Osteocyte (in vitro differentiated cells): ENCODE measurements at places on chromosomes 5 and 9.

DNA sequence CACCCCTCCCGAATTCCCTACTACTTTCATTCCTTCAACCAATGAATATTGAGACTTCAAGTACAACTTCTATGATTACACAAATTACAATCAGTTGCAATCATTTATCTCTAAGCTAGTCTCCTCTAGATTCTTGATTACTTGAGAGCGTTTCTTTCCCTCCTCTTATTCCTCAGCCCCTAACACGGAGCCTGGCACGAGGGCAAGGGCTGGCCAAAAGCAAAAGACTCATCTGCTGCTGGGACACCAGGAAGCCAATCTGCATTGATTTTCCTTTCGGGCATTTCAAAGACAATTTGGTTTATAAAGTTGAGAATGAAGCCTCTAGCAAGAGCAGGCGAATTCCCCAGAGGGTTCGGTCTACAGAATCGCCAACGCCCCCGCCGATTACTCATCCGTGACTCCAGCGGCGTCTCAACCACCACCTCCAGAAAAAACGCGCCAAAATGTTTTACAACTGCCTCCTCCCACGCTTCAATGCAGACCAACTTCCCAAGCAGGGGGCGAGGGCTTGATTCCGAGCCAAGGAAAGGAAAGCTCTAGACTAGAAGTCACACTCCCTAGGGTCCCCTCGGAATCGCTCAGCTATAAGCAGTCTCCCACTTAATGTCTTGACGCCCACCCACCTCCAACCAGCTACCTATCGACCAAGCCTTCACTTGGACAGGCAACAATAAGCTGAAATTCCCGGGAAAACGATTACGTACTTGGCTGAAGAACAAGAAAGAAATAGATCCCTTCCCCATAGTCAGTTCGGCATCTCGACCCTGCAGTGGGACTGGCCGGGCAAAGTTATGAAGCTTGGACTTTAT lies 1.5 kb downstream of the PCSK1 start:
- H3K36me3 ChIP-seq = no peaks in the 10 kb centered on the region
- no peak overlapping the region for H3K4me3 ChIP-seq
- no peak for DNase-seq

DNA sequence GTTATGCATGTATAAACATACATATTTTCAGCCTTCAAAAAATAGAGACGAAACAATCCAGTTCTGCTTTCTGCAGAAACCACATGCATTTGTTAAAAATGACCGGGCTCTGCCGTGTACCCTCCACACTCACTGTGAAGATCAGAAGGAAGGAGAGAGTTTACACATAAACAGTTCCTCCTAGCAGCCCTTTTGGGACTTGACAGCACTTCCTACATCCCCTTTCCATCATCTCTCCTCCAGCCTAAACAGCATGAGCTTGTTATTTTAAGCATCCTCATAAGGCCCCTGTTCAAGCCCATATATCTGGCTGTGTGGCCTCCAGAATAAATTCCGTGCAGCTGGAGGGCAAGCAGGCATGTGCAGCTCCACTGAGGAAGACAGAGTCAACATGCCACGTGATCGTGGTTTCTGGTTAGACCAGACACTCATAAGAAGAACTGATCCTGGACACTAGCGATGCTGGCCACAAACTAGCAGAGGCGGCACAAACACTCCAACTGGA lies 42.2 kb downstream of the NIPAL4 start:
- H3K27me3 ChIP-seq = no peaks in the 10 kb centered on the region
- no peak overlapping the region for H3K4me3 ChIP-seq
- H3K36me3 ChIP-seq = peaks cover 53% of the 10 kb centered on the region

- DNase-seq = no peak
- peaks cover 13% of the 10 kb centered on the region for H3K27me3 ChIP-seq
- H3K4me1 ChIP-seq = peaks cover 11% of the 10 kb centered on the region
Measured at GRCh38 chr9:130672466-130672865, 8.1 kb downstream of the PRDM12 start.

- peaks cover 49% of the 10 kb centered on the region for H3K36me3 ChIP-seq
- no peak overlapping the region for H3K4me3 ChIP-seq
- DNase-seq = no peak
- H3K27me3 ChIP-seq = no peaks in the 10 kb centered on the region
- peak overlapping the region; percentile 41 for H3K27ac ChIP-seq
Measured at GRCh38 chr9:132348676-132349075, 6.1 kb downstream of the SETX start.

DNA sequence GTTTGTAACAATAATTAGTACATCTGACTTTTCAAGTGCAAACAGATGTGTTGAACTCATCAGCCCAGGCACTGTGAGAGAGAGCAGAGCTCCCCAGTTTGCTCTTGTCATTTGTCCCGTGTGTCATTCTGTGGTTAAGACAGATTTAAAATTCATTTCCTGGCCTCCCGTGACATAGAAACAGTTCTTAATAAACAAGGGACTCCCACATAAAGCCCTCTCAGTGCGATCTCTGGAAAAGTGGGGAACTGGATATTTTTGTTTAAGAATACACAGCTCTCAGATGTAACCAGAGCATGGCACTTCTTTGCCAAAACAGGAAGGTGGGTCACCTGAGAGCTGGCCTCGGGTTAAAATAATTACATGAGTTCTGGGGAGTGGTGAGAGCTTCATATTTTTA lies 58.6 kb downstream of the PRKACG start:
- H3K4me1 ChIP-seq = no peaks in the 10 kb centered on the region
- DNase-seq = no peak
- no peaks in the 10 kb centered on the region for H3K36me3 ChIP-seq
